Stimulated activated CD4-positive, alpha-beta T cell treated with anti-CD3 and anti-CD28 coated beads, Interleukin-1b, Interleukin-23, amount 100 ng/mL, for 4 hours (primary cell): ENCODE measurements at places on chromosomes 4 and X.

DNA sequence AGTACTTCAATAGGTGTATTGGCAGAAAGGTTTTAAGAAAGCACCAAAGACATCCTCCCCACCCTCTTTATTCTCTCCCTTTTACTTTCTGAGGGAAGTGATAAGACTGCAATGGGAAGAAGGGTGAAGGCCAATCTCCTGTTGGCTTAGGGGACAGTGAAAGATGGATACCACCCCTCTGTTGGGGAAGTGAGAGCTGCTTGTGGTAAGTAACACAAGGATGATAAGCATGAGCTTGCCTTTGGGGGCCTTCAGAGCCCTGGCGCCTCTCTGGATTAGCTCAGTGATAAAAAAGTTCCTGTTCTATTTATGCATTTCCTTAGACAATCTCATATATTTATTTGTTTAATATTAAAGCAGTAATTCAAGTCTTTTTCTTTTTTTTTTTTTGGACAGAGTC is 5.2 kb upstream of the KLF8 start:
- DNase-seq: no peak

GRCh38 chr4:182577411-182577810 is 334.2 kb downstream of the TENM3 start:
- no peak for DNase-seq

DNA sequence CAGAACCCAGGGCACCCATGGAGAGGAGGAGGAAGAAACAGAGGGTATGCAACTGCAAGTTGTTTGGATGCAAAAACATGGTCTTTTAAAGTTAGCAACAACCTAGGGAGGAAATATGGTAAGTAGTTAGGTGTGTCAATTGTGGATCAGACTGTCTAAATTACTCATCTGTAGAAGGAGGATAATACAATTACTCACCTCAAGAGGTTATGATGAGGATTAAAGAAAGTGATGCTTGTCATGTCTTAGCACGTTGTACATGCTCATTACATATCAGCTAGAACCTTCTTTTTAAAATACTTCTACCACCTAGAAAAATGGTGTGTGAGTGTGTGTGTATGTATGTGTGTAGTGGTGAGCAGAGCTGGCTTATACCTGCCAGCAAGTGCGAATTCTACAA is 2.3 kb upstream of the C1QTNF7 start:
- no peak for DNase-seq

DNA sequence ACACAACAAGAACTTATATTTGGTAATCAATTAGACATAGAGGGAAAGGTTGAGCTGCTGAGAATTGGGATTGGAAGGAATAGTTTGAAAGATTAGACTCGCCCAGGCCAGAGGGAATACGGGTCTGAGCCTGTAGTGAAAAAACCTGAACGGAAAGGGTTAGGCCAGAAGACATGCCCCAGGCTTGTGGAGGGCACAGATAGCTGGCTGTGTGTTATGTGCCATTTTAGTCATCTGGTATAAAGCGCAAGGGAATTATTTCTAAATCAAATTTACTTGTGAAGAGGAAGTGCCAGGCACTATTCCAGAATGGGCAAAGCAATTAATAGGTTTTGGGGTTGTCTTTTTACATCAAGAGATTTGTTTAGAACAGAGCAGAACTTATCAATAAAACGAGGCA is 187.5 kb upstream of the ANKRD50 start:
- no peak for DNase-seq

DNA sequence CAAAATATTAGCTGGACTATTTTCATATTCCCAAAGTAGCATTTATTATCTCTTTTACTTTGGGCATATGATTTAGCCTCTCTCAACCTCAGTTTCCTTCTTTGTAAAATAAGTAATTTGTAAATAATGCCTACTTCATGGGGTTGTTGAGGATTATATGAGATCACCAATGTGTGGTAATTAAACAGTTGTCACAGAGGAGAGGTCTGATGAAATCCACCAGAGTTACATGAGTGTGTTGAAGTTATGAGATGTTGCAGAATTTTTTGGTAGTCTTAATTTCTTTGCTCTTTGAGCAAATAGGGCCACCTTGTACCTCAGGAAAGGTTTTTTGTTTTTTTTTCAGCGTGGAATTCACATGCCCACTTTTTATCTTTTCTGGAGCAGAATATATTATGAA is 1.4 kb downstream of the COX7B start:
- no peak for DNase-seq

DNA sequence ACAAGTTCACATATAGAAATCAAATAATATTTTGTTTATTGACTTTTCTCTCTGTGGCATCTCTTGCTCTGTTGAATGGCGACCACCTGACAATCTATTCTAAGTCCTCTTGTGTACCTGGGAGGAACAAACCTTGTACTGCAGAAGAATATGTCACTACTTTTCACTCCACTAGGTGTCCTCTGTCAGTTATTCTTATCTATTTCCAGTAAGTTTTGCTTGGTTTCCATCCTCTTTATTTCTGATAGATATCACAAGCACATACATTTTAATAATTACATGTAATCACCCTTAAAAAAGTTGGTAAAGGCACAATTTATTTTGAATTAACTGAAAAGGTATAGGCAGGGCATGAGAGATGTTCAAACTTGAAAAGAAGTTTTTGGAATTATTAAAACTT is 238.4 kb downstream of the SNCA start:
- no peak for DNase-seq

- DNase-seq: no peak
Measured at GRCh38 chr4:83556006-83556707, 20.2 kb downstream of the GPAT3 start.

DNA sequence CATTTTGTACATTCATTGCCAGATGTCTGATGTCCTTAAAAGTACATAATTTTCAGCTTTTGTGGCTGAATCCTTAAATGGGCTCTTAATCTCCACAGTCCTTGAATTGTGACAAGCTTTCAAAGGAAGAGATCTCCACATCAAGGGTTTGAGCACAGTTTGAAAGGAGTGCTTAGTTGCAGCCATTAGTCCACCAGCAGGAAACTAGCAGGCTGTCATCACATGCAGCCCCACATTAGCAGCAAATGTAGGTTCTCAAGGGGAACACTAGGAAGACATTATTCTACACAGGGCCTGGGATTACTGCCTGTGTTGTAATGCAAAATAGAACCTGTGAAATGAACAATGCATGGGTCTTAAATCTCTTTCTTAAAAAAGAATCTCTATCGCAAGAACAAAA is 173.2 kb downstream of the CBLL2 start:
- DNase-seq: no peak

DNA sequence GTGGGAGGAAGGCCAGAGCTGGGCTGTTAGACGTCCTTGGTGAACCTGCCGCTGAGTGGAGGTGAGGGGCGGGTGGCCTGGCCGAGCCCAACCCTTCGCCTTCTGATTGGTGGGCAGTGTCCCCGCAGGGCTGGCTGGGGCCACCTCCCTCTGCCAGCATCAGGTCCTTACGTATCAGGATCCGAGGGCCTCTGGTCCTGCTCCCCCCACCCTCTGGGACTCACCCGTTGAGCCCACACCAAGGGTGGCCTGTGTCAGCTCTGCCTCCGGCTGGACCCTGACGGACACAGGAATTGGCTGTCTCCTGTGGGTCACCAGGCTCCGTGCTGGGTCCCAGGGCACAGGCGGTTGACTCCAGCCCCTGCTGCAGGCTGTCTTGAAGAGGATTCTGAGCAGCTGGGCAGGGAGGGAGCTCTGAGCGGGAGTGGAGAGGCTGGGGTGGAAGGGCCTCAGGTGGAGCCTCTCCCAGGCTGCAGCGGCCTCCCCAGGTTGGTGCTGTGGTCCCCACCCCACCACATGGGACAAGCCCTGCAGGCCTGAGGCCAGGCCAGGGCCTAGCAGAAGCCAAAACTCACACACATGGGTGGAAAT is 58.4 kb upstream of the NKX1-1 start:
- DNase-seq: no peak

- DNase-seq: no peak
Measured at GRCh38 chrX:68358679-68359078, 74.6 kb downstream of the OPHN1 start.

GRCh38 chr4:90254357-90254756 is 127.2 kb downstream of the CCSER1 start:
- no peak for DNase-seq
